M059J (cell line): ENCODE measurements at places on chromosomes 1 and 21.

DNA sequence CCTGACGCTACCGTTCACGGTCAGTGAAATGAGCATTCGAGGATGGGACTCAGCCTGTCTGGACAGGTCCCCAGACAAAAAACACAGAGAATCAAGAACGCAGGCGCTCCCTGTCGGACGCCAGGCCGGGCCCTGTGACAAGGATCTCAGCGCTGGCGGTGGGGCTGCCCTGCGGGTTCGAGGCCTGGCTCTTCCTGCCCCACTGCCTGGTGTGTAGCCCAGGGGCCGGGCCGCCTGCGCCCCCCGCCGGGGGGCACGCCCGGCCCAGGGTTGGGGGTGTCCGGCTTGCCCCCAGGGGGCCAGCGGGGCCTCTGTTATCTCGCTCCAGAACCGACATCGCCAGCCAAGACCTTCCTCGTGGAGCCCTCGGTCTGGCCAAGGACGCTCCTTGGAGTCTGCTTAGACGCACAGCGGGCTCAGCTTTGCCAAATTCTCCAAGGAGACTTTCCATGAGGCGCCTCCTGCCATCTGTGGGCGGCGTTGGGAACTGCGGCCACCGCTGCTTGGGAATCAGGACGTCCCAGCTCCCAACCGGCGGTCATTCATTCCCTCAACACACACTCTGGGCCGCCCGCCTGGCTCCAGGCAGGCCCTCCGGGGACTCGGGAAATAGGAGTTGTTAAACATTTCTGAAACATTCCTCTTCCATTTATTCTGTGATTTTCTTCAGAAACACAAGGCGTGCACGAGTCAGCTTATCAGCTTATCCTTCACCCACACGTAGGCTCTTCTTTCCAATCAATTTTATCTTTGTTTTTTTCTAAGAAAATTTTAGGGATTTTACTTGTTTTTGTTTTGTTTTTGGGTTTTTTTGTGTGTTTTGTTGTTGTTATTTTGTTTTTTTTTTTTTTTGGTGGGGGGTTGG, 11.3 kb upstream of the RIPK4 start:
- DNase-seq: peak; percentile 97

- no peak for DNase-seq
Observed at GRCh38 chr1:22216210-22216883, 73.5 kb upstream of the WNT4 start.

- no peak for DNase-seq
Observed at GRCh38 chr1:215612391-215612790, 45.3 kb downstream of the KCTD3 start.

DNA sequence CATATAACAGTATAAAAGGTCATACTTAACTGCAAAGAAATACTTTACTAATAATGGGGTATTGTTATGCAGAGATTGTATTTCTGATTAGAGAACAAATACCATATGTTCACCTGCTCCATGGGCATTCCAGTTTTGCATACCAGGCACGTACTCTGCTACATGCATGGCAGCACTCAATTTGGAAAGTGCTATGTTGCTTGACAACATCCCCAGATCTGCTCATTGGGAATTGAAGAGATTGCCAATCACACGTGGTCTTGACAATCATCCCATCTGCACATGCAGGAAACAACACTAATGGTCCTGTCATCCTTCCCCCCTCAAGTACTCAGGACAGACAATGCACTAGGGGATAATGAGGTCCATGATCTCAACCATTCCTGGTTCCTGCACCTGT, 63.4 kb upstream of the PDE4B start:
- no peak for DNase-seq

GRCh38 chr1:59596956-59597355, 217.8 kb upstream of the HOOK1 start:
- DNase-seq: peak; percentile 7

DNA sequence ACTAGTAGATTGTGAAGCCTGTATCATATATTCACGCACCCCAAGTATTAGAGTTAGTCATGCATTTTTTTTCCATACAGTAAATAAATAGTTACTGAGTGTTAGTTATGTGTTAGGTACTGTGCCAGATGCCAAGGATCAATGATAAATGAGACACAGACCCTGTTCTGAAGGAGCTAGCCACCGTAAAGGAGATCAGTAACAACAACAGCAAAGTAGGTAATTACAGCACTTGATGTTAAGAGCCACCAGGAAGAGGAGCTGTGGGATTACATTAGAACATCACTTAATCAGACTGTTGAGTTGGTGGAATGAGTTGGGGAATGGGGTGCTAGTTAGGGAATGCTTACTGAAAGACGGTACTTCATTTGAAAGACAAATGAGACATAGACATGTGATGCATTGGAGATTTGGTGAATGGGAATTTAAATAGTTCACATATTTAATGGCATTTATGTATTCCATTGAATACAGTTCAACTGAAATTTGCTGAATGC, 21.0 kb downstream of the PRKAA2 start:
- no peak for DNase-seq

- DNase-seq: no peak
Observed at GRCh38 chr1:32311709-32312393, 20.0 kb downstream of the HDAC1 start.

GRCh38 chr1:26122988-26123973, 11.7 kb downstream of the PDIK1L start:
- peak; percentile 82 for DNase-seq

GRCh38 chr1:48576565-48576964, 104.6 kb upstream of the SPATA6 start:
- DNase-seq: no peak

- peak; percentile 79 for DNase-seq
Observed at GRCh38 chr1:186618401-186619170, 61.6 kb downstream of the PTGS2 start.

DNA sequence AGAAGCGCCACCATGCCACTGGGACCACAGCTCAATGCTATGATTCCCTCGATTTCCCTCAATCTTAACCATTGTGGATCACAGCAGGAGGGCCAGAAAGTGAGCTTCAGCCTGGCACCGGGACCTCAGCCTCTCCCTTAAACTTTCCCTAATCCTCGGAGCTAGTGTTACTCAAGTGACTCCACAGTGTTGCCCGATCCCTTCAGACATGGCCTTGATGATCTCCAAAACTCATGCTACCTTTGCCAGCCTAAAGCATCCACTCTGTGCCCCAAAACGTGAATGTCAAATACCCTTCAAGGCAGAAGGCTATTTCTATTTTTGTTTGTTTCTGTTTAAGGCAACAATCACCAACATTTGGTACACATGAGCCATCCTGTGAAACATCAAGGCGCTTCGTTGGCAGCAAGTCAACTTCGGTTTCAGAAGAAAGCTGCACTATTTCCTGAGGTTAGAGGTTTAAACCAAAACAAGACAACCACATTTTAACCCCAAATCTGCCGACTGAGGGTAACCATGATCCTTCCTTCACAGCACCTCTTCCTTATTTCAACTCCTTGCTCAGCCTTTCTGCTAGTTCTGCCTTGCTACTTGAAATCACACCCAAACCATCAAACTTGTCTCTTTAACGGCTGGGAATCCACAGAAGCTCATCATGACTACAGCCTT, 94.4 kb upstream of the KRTAP19-8 start:
- peak; percentile 2 for DNase-seq

DNA sequence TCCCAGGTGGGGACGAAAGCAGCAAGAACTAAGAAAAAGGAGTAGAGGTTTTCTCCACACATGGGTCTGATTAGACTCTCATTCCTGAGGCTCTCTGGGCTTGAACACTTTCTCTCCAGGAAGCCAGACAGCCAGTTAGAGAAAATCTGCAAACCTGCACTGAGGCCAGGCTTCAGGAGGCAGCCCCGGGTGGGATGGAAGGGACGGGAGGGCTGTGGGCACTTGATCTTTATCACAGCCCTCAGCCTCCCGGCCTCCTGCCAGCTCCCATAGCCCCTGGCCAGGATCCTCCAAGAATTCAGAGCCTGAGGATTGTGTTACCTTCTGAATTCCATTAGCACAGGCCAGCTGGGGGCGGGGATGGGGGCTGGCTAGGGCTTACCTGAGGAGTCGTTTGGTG, 40.1 kb downstream of the SERTAD4 start:
- DNase-seq: peak; percentile 42

- DNase-seq: peak; percentile 73
Observed at GRCh38 chr1:25771221-25772114, 28.5 kb upstream of the SELENON start.

DNA sequence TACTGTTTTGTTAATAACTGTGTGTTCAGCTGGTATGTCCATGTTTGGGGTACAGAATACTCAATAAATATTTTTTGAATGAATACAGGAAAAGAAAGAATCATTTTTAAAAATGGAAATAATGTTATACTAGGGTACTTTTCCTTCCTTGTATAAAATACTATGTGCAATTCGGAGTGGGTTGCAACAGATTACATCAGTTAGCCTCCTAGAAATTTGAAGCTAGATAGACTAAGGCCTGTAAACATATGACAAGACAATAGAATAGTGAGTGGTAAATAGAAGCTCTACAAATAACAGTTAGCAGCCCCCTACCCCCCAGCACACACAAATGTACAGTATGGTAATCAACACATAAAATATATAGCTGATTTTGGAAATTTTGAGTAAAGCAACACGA, 195.9 kb downstream of the KCNT2 start:
- no peak for DNase-seq

DNA sequence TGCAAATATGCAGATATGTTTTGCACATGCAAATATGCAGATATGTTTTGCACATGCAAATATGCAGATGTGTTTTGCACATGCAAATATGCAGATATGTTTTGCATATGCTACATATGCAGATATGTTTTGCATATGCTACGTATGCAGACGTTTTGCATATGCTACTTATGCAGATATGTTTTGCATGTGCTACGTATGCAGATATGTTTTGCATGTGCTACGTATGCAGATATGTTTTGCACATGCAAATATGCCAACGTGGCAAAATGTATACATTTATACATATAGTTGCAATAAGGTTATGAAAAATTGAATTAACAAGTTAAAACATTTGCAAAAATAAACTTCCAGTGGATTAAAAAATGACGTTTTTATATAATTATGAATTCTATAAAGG, 30.8 kb upstream of the TP53BP2 start:
- no peak for DNase-seq

GRCh38 chr1:94126651-94127050, 5.7 kb upstream of the ABCA4 start:
- DNase-seq: no peak

DNA sequence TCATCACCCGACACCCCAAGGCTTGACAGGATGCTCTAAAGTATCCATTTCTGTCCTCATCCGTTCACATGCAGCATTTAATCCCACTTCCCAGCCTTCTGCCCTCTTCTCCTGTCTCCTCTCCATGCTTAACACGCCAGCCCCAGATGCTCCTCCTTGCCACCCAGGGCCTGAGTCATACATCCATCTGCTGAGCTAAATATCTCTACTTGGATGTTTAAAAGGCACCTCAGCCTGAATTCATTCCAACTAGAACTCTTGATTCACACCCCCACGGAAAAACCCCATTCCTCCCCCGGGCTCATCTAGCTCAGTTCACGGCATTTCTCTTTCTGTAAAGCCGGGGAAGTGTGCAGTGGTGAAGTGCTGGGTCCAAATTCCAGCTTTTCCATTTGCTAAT, 27.7 kb downstream of the TEX35 start:
- peak; percentile 80 for DNase-seq

DNA sequence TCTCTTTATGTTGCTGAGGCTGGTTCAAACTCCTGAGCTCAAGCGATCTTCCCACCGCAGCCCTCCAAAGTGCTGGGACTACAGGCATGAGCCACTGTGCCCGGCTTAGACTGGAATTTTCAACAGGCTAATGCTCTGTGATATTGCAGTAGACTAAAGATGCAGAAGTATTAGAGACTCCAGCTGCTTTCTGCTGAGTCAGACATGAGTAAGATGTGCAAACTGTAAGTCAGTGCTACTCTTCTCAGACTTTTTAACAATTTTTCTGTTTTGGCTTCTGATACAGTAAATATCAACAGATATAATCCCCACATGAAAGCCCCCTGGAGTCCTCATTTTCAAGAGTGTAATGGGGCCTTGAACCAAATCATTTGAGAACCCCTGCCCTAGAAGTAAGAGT, 29.3 kb upstream of the NLRP3 start:
- peak; percentile 68 for DNase-seq

DNA sequence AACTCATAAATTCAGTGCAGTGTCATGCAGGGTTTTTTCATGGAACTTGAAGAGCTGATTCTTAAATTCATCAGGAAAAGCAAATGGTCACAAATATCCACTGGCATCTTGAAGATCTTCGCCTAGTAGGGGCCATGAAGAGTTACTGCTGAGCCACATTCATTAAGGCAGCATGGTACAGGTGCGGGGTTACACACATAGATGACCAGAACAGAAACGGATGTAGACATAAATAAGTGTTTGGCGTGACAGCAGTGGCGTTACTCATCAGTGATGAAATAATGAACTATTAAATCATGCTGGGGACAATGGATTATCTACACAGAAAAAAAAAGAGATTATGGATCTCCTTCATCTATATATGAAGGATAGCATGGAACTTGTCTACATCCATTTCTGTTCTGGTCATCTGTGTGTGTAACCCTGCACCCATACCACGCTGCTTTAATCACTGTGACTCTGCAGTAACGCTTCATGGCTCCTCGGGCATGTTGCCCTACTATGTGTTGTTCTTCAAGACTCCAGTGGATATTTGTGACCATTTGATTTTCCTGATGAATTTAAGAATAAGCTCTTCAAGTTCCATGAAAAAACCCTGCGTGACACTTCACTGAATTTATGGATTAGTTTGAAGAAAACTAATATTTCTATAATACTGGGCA, 161.3 kb downstream of the GALNT2 start:
- DNase-seq: no peak

DNA sequence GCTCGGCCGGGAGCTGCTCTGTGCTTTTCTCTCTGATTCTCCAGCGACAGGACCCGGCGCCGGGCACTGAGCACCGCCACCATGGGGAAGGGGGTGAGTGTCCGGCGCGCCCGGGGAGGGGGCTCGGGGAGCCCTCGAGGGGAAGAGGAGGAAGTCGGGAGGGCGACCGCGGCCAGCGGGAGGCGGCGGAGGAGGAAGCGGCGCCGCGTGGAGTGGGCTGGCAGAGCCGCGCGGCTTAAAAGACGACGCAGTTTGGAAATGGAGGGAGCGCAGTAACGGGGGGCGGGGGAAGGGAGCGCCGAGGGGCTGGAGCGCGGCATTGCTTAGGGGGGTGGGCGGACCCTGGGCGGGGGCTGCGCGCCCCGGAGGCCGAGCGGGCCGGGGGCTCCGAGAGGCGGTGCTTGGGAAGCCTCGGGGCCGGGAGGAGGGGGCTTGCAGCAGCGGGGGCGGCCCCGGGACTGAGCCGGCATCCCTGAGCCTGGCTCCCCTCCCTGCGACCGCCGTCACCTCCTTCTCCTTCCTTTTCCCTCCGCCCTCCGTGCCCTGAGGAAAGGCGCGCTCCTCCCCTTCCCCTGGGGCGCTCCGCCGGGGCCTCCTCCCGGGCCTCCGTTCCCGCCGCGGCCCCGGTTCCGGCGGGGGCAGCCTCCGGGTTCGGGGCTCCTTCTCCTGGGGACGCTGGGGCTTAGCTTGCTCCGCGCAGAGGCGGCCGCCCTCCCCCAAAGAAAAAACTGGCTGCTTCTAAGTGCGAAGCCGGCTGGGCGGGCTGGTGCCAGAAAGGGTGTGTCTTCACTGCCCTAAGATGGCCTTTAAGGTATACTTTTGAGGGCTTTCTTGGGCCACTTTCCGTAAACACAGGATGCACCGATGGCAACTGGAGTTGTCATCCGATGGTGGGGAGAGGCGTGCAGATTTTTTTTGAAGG, 648 bp downstream of the ATP1A1 start:
- DNase-seq: peak; percentile 65

- peak; percentile 51 for DNase-seq
Observed at GRCh38 chr1:187051618-187052232, 223.0 kb downstream of the PLA2G4A start.

GRCh38 chr1:43069461-43070050, 102.5 kb downstream of the EBNA1BP2 start:
- no peak for DNase-seq
